ENCODE measurements at places on chromosomes 5 and 9.

GRCh38 chr5:141507387-141508091 is 18.7 kb downstream of the PCDHGC5 start:
- DNase-seq, result no peak

DNA sequence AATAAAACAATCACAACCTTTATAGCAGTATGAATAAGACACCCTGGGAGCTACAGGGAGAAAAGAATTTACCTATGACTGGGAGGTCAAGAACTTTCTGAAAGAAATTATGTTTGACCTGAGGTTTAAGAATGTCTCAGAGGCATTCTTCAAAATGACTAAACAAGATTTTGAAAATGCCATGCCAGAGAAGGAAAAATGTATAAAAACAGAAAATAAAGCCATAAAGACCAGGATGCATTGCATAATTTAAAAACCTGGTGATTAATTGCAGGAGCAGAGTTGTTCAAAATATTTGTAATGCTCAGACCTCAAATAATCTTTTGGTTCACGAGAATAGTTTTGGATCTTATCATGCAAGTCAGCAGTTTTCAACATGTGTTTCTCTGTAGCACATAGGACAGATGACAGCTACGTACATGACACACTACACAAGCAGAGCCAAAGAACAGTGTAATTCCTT is 954.7 kb upstream of the ARRDC3 start:
- DNase-seq, result no peak

DNA sequence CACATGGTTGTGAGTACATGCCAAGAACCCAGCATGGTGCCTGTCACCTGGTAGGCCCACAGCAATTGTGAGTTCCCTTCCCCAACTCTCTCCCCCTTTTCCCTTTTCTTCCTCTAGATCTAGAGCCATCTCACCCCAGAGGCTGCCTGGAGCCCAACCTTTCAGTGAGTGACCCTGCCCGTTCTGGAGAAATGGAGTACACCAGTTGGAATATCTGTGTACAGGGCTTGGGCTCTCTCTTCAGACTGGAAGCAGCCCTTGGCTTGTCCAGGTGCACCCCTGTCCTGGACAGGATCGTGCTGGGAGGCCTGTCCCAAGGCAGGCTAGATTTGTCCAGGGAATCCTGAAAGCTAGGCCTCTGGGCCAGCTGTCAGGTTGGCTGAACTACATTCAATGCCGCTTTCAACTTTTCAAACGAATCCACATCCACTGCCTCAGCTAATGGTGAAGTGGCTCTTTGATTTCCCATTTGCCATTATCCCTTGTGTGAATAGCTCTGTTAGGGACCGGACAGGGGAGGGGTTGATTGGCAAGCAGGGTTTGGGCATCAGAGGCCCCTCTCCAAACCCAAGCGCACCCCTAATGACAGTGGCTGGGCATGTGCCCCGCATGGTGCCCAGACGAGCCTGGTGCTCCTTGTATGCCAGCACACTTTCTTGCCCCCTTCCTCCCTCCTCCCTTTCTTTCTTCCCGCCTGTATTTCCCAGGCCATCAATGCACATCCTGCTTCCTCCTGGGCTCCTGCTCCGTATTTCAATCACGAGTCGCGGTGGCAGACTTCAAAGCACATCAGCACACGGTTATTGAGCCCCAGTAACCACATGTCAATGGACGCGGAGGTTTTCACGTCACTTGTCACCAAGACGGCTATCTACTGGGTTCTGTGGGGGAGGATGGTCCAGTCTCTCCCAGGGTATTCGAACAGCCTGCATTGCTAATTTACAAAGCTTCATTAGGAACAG is 211.2 kb downstream of the DAB2IP start:
- DNase-seq, result no peak

DNA sequence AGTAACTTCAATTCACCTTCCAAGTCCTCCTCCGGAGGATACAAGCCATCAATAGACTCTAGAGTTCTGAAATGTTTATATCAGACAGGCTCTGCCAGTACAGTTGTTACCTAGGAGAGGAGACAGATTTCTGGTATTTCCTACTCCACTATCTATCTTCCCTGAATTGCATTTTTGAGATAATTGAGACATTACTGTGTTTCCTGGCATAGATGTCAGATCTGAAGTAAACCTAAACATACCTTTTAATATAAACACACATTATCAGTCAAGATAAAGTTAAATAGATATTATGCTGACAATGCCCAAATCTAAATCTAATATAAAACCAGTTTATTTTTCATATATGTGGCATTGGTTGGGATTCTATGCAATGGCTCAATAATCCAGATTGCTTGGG is 8.2 kb upstream of the TYRP1 start:
- DNase-seq, result no peak

GRCh38 chr9:110188991-110189390 is 19.0 kb downstream of the C9orf152 start:
- DNase-seq, result no peak

GRCh38 chr5:80955082-80955590 is 5.0 kb upstream of the RASGRF2 start:
- no peak for DNase-seq

- DNase-seq, result no peak
Observed at GRCh38 chr9:105751761-105752160, 57.4 kb downstream of the TMEM38B start.

All from stimulated activated CD8-positive, alpha-beta memory T cell treated with anti-CD3 and anti-CD28 coated beads, Interleukin-7, amount 100 ng/mL, for 1 hour (primary cell).